Activated T-helper 1 cell treated with anti-CD3 and anti-CD28 coated beads, Interleukin-2, amount 50 U/mL, for 16 hours (primary cell): ENCODE measurements at places on chromosomes 4 and X.

GRCh38 chr4:106451091-106451490, 82.5 kb upstream of the GIMD1 start:
- no peak for DNase-seq

DNA sequence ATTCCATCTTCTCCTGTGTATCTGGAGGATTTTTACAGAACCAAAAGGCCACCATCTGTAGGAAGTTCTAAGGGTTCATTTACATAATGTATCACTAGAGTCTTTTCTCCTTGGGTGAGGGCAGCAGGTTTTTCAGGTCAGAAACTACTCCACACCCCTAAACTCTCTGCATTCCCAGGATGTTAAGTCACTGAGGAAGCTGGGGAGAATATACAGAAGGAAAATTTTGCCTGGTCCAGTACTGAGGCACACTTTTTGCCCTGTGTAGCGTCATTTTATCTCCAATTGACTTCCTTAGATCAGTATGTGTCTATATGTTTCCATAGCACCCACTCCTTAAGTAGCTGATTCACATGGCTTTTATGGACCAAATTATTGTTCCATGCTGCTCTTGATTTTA, 17.0 kb downstream of the XKRX start:
- no peak for DNase-seq

GRCh38 chr4:75718529-75718928, 5.8 kb upstream of the USO1 start:
- DNase-seq: no peak

DNA sequence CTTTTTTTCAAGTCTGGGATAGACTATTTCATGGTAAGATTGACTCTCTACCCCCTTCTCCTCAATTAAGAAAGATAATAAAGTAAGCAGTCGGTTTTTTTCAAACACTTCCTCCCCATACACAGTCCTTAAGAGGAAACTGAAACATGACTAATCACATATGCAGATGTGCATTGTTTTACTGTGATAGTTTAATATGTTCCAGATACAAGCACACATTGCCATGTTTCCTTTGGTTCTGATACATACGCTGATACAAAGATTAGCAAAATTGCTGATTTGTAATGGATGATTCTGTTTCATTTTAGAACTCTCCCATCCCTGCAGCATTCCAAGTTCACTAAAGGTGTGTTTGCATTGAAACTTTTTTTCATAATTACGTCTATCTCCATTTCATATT, 76.1 kb downstream of the FBXO8 start:
- no peak for DNase-seq

- DNase-seq: no peak
These were observed 29.1 kb upstream of the GALNT7 start for GRCh38 chr4:173139561-173139960.
